ENCODE measurements at places on chromosomes 4 and X.

GRCh38 chr4:63814171-63814964, 594.9 kb downstream of the TECRL start:
- DNase-seq: no peak

DNA sequence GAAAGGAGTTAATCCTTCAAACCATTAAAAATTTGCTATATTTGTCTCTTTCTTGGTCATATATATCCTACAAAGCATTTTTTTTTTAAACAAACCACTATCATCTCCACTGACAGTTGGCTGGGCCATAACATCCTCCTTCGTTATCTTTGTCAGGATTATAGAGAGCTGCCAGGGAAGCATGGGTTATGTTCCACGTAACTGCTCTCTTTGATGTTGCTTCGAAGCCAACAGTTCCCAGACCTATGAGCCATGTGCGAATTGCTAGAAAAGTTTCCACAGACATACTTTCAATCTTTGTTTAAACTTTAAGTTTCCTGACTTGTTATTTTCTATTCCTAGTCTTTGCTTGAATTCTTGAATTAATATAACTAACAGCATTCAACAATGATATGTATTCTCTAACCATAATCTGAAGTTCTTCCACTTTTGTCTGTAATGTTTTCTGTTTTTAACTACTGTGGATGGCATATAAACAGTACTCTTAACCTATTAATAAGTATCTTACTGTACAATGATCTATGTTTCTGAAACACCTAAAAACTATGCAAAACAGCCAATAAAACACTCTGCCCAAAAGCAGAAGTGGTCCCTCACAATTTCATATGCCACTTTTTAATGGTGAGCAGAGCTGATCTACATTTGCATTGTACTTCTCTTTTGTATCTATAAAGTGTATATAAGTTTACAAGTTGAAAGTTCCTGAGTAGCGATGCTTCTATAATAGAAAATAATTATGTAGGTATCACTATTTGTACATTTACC, 37.9 kb downstream of the EREG start:
- DNase-seq: no peak

DNA sequence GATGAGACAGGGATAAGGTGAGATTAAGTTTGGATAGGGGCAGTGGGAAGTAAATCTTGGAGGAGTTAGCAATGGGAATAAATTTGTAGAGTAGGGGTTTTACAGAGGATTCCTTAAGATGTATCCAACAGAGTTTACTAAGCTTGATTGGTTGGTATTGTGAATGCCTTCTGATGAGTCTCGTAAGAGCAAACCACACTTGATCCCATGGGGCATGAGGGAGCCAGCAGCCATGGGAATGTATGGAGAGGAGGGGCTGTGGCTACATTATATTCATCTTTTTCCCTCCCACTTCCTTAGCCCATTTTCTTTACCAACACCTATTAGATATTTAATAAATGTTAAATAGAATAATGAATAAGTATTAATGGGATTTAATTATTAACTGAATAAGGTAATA, 126.6 kb upstream of the NDST3 start:
- peak; percentile 24 for DNase-seq

- no peak for DNase-seq
Observed at GRCh38 chr4:185248393-185249039, 39.1 kb downstream of the SNX25 start.

GRCh38 chr4:109952612-109953011, 39.9 kb downstream of the EGF start:
- DNase-seq: no peak

GRCh38 chr4:9762823-9763475, 18.5 kb upstream of the DRD5 start:
- DNase-seq: peak; percentile 64

DNA sequence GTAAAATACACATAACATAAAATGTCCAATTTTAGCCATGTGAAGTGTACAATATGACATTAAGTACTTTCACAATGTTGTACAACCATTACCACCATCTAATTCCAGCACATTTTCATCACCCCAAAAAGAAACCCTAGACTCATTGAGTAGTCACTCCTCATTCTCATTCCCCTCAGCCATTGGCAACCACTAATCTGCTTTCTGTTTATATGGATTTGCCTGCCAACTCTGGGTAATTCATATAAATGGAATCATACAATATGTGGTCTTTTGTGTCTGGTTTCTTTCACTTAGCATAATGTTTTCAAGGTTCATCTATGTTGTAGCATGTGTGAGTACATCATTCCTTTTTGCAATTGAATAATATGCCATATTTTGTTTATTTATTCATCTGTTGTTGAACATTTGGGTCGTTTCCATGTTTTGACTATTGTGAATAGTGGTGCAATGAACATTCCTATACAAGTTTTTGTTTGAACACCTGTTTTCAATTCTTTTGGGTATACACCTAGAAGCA, 43.0 kb downstream of the EIF2S3 start:
- DNase-seq: no peak

DNA sequence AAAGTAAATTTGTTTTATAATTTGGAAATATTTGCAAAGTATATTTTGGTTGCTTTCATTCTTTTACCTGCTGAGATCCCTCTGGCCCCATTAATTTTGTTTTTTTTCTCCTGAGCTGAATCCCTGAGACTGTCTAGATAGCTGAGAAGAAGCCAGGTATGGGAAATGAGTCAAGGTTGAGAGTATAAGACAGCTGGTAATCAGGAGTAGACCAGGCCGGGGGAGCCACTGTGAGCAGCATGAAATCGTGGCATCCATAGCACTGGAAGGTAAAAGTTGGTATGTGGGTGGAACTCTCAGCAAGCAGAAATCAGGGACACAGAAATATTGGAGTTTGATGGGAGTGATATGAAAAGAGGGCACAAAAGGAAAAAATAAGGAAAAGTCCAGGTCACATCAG, 164.5 kb downstream of the FHIP1A start:
- DNase-seq: no peak

GRCh38 chrX:119017077-119017476, 42.7 kb downstream of the LONRF3 start:
- DNase-seq: no peak

DNA sequence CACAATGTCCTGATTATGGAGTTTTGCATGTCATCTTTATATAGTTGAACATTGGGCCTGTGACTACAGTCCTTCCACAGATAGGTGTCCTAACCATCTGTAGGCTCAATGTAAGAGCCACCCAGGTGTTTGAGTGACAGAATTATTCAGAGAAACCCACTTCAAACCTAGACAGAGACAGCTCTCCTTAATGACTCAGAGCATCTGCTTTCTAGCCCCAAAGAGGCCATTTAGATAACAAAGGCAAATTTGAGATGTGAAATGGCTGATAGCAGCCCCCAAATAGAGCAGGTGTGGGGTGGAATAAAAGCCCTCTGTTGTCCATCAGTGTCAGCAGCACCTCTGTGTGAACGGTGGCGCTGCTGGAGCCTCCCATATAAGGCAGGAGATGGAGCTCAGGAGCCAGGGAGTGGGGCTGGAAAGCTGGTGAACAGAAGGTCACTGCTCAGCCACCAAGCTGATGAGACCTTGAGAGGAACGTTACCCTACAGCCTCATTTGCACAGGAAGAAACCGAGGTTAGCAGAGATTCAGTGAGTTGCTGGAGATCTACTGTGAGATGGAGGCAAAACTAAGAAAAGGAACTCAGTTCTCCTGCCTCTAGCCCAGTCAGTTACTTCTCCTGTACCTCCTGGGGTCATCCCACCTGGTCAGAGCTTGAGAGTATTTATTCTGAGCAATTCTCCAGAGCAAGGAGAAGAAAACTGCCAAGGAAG, 153.3 kb upstream of the LNX1 start:
- peak; percentile 3 for DNase-seq

GRCh38 chrX:43813319-43813718, 68.9 kb downstream of the MAOB start:
- DNase-seq: no peak

DNA sequence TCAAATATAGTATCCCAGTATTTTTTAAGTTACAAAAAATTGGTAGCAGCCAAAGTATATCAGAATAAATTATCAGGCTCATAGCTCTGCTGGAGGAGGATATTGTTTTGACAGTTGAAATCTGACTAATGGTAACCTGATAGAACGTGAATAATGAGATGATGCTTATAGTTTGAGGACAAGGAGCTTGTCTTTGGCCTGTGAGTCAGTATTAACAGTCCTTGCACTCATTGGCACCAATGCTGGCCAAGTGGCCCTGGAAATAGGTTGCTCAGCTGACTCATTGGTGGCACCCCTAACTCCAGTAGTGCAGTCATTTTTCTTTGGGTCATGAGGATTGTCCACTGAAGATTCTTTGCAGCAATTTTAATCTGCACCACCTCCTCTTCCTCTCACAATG, 203.3 kb upstream of the JADE1 start:
- no peak for DNase-seq

DNA sequence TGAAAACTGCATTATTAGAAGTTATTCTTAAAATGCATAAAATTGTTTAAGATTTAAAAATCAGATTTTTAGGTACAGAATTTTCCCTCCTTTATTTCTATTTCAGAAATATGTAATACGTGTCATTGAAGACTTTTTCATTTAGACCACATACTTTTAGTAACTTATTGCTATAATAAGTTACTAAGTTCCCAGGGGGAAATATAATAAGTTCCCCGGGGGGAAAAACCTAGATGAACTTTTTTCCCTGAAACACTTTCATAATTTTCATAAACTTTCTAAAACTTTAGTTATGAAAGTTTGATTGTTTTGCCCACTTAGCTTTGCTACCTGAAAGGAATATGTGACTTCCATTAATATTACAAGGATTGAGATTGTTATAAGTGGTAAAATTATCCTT, 1341.5 kb upstream of the IGFBP7 start:
- DNase-seq: no peak

DNA sequence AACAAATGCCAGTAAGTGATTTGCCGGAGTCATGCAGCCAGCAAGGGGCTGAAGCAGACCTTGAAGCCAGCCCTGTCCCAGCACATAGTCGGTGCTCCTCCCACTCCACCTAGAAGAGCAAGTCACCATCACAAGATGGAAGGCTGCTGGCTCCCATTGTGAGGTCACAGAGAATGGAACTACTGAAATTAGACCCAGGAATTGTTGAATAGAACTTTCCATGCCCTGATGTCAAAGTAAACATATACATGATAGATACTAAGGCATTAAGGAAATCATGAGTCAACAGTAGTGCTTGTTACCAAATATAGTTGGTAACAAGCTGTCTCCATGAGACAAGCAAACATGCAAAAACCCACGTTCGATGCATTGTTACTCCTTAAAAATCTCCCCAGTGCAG, 177.1 kb upstream of the MID1 start:
- no peak for DNase-seq

GRCh38 chr4:150493851-150494250, 88.1 kb upstream of the MAB21L2 start:
- DNase-seq: no peak

DNA sequence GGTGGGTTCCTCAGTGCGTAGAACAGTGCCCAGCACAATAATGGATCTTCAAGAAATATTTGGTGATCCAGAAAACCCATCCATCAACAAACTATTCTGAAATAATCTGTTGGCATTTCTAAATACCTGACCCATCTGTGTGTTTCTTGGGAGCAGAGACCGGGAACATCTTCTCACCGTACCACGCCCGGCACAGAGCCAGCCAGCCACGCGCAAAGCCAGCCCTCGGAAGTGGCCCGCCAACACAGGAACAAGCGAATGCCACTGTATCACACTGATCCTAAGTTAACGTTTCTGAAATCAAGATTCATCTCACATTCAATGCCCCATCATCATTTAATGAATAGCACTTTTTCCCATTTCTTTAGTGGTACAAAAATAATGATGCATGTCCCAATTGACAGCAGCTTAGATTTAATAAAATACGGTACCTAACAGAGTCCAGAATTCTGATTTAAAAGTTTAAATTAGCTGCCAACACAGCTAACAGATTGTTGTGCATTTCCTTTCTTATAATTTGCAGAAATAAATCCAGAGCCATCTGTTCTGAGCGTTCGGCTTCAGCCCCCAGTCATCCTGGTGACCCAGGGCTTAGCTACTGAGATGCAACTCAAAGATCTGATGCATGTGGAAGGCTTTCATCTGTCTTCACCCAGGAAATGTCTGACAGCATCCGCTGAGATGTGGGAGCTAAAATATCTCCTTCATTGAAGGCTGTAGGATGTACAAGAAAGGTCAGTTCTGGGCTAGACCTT, 44.2 kb downstream of the JAKMIP1 start:
- no peak for DNase-seq

- DNase-seq: no peak
Observed at GRCh38 chr4:1494416-1495315, 88.4 kb upstream of the NKX1-1 start.

DNA sequence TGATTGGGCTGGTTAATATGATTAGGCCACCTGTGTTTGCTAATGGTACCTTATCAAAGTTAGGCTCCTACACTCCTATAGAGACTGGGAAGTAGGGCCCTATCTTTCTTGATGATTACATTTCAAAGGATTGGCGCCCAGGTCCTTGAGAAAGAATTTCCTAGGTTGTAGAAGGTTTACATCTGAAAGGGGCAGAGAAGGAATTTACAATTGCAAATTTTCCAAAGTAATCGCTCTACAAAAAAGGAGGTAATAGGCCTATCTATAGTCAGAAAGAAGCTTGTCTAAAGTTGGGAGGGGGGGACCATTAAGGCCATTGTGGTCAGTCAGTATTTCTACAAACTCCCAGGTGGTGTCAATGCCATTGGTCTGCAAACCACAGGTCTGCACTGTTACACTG, 638.4 kb downstream of the IL1RAPL1 start:
- no peak for DNase-seq

DNA sequence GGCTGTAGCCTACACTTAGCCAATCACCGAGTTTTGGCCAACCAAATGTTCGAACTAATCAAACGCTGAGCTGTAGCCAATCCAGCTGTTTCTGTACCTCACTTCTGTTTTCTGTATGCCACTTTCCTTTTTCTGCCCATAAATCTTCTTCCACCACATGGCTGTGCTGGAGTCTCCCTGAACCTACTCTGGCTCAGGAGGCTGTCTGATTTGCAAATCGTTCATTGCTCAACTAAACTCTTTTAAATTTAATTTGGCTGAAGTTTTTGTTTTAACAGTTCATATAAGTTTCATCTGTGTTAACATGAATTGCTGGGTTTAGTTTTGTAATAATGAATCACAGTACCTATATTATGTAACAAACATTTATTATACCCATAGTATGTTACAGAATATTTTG, 160.7 kb upstream of the PCDH7 start:
- no peak for DNase-seq

GRCh38 chr4:40276546-40276945, 58.6 kb upstream of the CHRNA9 start:
- DNase-seq: no peak
